ENCODE measurements at places on chromosomes 6 and 20. TPM values are rescaled to one million over a fixed set of nuclear protein-coding genes. Genes with fewer than 3 reads are reported as not detected.

DNA sequence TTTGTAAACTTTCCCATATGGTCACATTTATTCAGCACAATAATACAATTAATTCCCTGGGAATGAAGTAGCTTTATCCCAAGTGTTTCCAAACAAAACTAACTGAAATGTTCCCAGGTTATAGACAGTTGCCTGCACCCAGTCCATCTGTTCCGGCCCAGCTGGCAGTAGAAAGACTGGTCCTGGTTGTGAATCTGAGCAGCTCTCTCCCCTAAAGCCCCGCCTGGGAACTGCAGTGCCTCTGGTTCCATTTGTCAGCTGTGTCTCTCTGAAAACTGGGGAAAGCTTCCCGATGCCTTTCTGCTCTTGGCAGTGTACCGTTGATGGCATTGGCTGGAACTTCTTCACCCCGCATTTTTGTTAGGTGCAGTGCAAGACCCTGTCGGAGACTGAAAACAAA lies 8.7 kb downstream of the MTHFD1L start:
- no peaks in the 10 kb centered on the region for H3K4me1 ChIP-seq
- H3K27me3 ChIP-seq, result no peaks in the 10 kb centered on the region
- H3K36me3 ChIP-seq, result peaks cover 11% of the 10 kb centered on the region

GRCh38 chr6:12189661-12190060 lies 100.5 kb upstream of the EDN1 start:
- H3K36me3 ChIP-seq, result no peaks in the 10 kb centered on the region
- H3K27me3 ChIP-seq, result no peaks in the 10 kb centered on the region
- no peak overlapping the region for H3K27ac ChIP-seq

DNA sequence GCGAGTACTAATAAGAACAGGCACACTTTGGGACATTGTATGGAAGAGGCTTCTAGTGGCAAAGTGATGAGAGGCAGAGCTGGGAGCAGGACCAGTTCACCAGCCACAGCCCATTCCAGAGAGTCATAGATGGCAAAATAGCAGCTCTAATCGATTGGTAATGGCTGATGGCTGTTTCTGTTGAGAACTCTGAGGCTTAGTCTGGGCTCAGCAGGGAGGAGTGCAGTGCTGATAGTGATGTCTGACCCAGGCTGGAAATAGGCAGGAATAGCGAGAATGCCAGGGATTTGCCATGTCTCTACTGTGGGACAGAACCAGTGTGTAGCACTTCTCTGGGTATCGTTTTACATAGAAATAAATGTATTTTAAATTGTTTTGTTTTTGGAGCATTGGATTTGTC lies 620.0 kb upstream of the FLRT3 start:
- no peak overlapping the region for H3K4me3 ChIP-seq
- no peak overlapping the region for H3K27ac ChIP-seq
- H3K36me3 ChIP-seq, result no peaks in the 10 kb centered on the region
- no peaks in the 10 kb centered on the region for H3K27me3 ChIP-seq

DNA sequence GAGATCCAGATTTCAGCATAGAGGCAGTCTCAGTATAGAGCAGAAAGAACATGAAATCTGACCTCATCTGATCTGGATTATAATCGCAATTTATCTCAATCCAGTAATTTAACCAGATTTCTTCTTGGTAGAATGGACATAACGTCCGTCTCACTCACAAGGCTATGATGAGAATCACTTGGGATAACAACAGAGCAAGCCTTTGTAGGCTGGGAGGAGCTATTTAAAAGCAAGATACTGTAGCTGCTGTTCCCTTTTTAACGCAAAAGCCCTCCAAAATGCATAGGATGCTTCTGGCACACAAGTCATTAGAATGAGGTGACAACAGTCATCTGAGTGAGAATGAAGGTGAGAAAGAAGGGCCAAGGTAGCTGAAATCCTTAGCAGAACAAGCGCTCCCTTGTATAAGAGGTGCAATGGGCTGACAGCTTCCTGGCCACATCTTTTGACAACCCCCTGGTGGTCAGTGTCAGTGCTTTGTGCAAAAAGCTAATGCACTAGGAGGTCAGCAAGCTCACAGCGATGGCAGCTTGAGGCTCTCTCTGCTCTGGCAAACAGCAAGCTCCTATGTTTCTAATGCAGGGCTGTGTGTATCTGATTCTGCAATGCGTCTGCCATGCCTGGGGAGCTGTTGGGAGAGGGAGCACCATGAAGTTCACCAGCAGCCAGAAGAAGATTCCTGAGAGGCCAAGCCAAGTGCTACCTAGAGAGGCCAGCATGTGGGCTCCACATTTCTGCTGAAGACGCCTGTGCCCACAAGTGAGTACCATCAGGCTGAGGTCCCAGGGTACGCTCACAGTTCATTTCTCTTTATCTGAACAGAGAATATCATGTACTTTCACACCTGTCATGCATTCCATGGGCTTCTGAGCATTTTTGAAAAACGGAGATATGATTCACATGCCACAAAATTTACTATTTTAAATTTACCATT lies 16.2 kb downstream of the METTL24 start:
- H3K4me3 ChIP-seq, result no peak overlapping the region
- H3K4me1 ChIP-seq, result peaks cover 24% of the 10 kb centered on the region
- DNase-seq, result peak; percentile 74
- H3K36me3 ChIP-seq, result no peaks in the 10 kb centered on the region
- H3K27me3 ChIP-seq, result no peaks in the 10 kb centered on the region

DNA sequence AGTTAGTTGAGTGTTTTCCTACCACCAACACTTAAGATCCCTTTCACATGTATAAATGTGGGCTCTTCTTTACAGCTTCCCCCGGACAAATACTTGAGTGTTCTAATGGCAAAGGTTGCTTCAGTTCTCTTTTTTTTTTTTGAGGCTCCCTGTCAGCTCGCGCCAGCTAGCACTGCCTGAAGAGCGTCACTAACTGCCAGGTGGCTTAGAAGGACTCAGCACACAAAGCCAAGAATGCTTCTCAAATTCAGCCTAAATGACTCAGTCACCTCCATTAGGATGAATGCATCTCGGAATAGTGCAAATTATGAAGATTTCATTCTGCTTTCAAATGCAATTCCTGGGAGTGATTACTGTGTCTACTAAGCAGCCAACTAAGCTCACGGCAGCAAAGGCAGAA lies 150.7 kb upstream of the BTBD3 start:
- H3K27me3 ChIP-seq, result no peaks in the 10 kb centered on the region
- DNase-seq, result no peak
- H3K36me3 ChIP-seq, result no peaks in the 10 kb centered on the region

GRCh38 chr6:35019171-35019570 lies 122.0 kb downstream of the TCP11 start:
- H3K36me3 ChIP-seq, result no peaks in the 10 kb centered on the region
- no peaks in the 10 kb centered on the region for H3K27me3 ChIP-seq
- no peak for DNase-seq

DNA sequence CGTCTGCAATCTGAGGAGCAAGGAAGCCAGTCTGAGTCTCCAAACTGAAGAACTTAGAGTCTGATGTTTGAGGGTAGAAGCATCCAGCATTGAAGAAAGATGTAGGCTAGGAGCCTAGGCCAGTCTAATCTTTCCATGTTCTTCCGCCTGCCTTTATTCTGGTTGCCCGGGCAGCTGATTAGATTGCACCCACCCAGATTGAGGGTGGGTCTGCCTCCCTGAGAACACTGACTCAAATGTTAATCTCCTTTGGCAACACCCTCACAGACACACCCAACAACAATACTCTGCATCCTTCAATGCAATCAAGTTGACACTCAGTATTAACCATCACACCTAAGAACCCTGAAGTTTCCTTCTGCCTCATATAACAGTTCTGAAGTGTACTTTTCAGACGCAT lies 350.1 kb downstream of the RFPL4B start:
- no peak overlapping the region for H3K27ac ChIP-seq
- H3K27me3 ChIP-seq, result no peaks in the 10 kb centered on the region
- no peak overlapping the region for H3K4me3 ChIP-seq
- no peaks in the 10 kb centered on the region for H3K36me3 ChIP-seq

Gene GATA5
- not detected for total RNA-seq

Gene CRYBG1
- total RNA-seq, result 37.2 TPM

Gene TFAP2D
- not detected for total RNA-seq

Data from Karpas-422 (cell line).